ENCODE measurements at places on chromosomes 6 and 20.

DNA sequence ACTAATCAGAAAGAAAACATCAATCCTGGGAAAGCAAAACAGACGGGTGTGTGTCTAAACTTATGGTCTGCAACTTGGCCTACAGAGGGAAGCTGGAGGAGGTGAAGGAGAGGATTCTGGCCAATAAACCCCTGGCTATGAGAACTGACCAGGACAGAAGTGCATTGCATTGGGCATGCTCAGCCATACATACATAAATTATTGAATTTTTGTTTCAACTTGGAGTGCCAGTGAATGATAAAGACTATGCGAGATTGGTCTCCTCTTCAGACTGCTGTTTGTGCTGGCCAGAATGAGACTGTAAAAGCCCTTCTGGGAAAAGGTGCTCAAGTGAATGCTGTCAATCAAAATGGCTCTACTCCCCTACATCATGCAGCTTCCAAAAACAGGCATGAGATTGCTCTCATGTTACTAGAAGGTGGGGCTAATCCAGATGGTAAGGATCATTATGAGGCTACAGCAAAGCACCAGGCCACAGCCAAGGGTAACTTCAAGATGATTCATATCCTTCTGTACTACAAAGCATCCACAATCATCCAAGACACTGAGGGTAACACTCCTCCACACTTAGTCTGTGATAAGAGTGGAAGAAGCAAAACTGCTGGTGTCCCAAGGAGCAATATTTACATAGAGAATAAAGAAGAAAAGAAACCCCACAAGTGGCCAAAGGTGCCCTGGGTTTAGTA is 17.4 kb downstream of the ADNP start:
- DNase-seq = peak; percentile 65

DNA sequence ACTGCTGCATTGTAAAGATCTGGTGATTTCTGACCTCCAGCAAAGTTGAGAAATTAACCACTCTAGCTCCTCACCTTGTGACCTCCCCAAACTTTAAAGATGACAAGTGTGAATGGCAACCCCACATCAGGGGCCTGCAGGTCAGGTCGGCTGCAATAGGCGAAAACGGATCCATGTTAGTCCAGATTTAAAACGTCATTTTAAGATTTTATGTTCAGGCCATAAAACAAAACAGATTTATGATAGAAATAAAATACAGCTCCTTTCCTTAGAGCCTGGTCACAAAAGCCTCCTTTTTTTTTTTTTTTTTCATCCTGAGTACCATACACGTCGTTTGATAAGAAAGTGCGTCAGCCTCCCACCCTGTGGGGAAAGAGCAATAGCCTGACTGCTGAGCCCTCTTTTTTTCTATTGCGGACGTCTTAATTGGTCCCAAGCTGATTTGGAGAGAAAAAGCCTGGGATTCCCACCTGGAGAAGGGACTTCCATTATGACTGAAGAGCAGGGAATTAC is 519.2 kb upstream of the NOX3 start:
- DNase-seq = no peak

DNA sequence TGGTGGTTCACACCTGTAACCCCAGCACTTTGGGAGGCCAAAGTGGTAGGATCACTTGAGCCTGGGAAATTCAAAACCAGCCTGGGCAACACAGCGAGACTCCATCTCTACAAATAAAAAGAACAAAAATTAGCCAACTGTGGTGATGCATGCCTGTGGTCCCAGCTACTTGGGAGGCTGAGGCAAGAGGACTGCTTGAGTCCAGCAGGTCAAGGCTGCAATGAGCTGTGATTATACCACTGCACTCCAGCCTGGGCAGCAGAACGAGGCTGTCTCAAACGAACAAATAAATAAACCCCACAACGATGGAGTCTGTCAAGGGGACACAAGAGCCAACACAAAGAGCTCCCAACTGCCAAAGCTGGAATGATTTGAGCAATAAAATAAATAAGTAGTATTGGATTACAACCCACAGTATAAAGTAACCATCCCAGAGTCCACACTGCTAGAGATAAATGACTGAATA is 13.5 kb downstream of the ZMYND8 start:
- DNase-seq = no peak

- DNase-seq = no peak
Measured at GRCh38 chr20:16236589-16237241, 336.5 kb downstream of the KIF16B start.

GRCh38 chr6:72322771-72323170 is 299.1 kb upstream of the KCNQ5 start:
- no peak for DNase-seq

- DNase-seq = no peak
Measured at GRCh38 chr20:675453-676314, at the start of gene SCRT2. SCRT2 (minus strand) TSS chr20:675802; CDS start chr20:675601, 201 bp downstream.

DNA sequence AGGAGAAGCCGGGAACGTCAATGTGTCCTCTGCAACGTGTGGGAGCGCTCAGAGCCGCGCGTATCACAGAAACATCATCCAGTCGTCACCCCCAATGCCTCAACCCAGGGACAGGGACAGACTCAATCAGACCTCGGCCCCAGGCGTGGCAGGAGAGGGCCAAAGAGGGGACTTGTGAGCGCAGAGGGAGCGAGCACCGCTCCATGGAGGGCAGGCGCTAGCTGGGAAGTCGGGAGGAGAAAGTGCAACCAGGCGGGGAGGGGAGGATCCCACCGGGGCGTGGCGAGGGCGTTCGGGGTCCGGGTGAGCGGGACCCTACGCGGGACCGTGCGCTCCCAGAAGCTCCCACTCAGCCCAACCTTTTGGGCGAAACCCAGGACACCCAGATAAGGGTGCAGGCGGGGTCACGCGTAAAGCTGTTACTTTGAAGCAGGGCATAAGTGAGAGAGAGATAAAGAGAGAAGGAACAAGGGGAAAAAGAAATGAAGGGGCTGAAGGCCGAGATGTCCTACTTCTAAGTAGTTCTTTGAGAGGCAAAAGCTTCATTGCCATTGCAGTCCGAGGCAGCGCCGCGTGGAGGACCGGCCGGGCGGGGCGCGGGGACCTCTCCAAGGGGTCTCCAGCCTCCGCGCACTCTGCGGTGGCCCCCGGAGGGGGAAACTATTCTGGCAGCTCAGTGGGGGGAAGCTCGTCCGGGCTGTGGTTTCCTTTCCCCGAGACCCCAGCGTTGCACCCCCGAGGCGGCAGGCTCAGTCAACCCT is 862 bp upstream of the SOBP start:
- DNase-seq = no peak

GRCh38 chr20:49942942-49943341 is 6.7 kb downstream of the RNF114 start:
- no peak for DNase-seq

GRCh38 chr6:169274781-169275180 is 21.1 kb upstream of the THBS2 start:
- DNase-seq = no peak

DNA sequence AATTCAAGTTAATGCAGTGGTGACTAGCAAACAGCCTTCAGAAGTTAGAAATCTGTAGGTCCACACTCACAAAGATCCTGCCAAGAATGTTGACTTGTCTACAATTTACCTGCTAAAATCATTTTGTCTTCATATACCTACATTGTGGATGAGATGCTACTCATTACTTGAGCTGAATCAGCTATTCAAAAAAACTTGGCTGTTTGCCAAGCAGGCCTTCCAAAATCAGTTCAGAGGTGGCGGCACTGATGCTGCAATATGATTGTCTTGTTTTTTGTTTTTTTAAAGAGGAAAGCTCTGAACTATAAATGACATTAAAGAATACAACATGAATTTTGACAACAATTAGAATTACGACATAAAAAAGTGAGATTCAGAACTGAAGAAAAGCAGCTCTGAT is 354.7 kb upstream of the KHDRBS2 start:
- DNase-seq = no peak

DNA sequence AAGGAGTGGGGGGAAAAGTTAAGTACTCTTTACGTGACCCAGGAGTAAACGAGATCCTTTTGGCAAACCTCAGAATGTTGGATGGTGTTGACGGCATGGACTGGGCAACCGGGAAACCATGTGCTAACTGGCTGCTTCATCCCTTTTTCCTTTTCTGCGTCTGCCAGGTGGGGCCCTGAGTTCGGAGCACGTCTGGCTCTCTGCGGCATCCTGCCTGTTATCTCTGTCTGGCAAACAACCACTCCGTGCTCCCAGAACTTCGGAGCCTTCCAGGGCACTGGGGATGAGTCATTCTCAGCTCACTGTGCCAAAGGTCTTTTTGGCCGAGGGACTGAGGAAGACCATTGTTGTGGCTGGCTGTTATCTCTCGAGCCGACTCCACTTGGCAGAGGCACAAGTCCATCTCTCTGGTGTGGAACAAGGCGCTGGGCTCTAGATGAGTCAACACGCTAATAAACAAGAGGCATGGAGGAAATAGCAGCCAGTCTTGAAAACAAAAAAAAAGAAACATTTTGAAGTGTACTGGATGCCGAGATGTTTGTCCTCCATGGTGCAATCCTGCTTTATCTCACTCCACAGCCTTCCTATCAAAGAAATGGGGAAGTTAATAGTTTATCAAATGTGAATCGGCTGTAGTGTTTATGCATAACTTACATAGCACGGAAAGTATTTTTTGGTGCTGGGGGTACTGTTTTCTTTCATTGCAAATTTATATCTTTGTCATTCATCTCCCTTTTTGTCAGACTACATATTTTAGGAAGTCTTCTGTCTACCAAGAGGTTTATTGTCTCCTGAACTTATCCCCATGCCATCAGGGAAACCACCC is 64.6 kb upstream of the TXNDC5 start:
- peak; percentile 45 for DNase-seq

- DNase-seq = no peak
Measured at GRCh38 chr6:25166955-25167748, 112.0 kb upstream of the CARMIL1 start.

DNA sequence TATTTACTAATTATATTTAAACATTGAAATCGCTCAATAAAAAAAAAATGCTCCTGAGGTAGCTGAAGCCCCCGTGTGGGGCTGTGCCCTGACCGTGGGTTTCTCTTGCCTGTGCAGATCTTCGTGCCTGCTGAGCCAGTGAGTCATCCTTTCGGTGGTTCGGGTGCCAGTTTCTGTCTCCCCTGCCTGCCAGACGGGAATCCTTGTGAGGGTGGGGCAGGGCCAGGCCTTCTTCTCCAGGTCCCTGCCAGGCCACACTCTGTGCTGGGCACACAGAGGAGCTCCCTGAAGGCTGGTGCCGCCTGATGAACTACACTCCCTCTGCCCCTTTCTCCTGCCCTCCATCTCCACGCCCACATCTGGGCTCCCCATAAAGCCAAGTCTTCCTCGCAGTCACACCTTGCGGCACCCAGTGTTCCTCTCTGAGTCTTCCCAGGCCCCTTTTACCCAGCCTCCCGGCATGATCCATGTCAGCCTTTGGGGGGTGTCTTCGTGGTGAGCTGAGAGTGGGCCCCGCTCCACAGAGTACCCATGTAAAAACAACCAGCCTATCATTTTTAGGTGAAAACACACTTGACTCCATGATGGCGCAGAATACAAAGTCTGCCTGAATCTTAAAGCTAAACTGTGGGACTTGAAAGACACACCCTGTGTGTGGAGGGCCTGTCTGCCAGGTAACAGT is 19.3 kb downstream of the FGD2 start:
- no peak for DNase-seq

GRCh38 chr6:2226775-2227174 is 18.6 kb downstream of the GMDS start:
- DNase-seq = no peak

DNA sequence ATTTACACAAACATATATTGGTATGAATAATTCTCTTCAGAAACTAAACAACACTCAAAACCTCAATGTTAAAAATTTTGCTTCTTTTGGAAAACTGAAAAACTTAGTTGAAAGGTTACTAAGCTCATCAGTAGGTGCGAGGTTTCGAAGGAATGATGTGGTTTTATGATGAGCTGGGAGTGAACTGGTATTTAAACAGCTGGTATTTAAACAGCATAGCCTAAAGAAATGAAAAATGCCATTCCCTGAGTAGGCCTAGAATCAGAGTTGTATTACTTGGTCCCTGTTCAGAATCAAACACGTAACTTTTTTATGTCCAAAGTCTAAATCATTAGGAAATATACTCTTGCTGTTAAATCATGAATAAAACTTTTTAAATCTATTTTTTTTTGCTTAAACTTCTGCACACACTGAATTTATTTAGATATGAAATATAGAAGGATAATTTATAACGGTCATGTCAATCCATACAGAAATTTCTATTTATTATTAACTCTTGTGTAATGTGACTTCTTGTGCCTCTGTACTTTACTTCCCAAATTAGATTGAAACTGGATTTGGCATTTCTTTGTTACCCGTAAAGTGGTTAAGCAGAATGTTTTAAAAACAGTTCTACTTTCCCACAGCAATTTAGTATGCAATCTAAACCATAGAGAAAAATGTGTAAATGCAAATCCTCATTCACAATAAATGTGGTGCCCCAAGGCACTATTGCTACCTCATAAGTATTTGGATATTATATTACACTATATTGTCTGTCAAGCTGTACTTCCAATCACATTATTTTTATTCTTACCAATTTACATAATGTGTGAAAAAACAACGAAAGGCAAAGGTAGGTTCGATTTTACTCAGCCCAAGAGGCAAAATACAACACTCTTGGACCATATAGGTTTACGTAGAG is 124.1 kb downstream of the HS3ST5 start:
- DNase-seq = no peak

DNA sequence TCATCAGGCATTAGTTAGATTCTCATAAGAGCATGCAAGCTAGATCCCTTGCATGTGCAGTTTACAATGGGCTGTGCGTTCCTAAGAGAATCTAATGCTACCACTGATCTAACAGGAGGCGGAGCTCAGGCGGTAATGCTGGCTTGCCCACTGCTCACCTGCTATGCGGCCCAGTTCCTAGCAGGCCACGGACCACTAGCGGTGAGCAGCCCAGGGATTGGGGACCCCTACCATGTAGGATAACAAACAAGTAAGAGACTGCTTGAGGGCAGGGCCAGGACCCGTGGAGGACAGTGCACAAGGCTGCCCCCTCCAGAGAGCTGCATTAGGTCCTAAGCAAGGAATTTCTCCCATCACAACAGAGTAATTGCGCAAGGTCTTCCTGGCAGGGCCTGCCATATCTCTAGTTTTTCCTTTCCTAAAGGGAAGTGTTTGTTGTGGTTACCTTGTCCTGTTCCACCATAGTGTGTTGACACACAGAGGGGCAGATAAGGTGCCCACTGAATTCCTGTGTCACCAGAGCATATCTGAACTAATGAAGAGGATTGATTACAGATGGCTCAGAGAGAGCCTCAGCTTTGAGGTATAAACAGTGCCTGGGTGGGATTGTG is 58.0 kb downstream of the PACRG start:
- DNase-seq = no peak

GRCh38 chr6:158374020-158374419 is 61.8 kb downstream of the TULP4 start:
- DNase-seq = no peak

- no peak for DNase-seq
Measured at GRCh38 chr6:116351101-116351500, 19.6 kb upstream of the DSE start.

Measured in HFF-Myc (cell line).